Adrenal gland (tissue), 19 donors: ENCODE measurements at places on chromosomes 4 and X.

- DNase-seq = no peak
Observed at GRCh38 chr4:141713771-141714445, 77.5 kb downstream of the IL15 start.

- DNase-seq = no peak
Observed at GRCh38 chr4:70298051-70298450, 36.7 kb upstream of the CABS1 start.

GRCh38 chr4:77062856-77063255 lies 12.9 kb downstream of the CCNI start:
- no peak for DNase-seq

- DNase-seq = no peak
Observed at GRCh38 chr4:60619531-60620305, 580.4 kb upstream of the ADGRL3 start.
